ENCODE measurements at places on chromosomes 4 and X.

DNA sequence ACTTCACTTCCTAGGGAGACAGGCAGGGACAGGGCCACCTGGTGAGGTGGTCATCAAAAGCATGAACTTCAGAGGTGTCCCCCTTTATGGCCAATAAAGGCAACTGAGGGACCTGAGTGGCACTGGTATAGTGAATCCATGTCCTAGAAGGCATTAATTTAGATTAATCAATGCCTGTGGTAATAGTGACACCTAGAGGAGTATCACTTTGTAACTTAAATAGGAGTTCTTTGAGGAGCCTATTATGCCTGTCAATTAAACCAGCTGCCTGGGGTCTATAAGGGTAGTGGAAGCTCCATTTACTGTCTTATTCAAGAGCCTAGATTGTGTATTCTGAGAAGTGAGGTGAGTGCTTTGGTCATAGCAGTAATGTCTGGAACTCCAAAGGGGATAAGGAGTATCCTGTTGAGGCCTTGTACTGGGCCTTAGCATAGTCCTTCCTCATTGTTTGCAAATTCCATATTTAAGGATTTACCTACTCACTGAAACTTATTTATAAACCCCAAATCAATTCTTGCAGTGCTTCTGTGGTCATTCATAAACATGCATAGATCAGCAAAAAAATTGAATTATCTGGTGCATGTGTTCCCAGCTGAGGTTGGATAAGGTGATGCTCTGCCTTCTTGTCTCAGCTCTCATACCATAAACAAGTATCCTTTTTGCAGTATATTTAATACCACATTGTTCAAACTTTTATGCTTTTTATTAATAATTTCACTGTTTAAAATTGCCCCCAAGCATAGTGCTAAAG lies 213.8 kb upstream of the RADX start:
- no peak for DNase-seq

DNA sequence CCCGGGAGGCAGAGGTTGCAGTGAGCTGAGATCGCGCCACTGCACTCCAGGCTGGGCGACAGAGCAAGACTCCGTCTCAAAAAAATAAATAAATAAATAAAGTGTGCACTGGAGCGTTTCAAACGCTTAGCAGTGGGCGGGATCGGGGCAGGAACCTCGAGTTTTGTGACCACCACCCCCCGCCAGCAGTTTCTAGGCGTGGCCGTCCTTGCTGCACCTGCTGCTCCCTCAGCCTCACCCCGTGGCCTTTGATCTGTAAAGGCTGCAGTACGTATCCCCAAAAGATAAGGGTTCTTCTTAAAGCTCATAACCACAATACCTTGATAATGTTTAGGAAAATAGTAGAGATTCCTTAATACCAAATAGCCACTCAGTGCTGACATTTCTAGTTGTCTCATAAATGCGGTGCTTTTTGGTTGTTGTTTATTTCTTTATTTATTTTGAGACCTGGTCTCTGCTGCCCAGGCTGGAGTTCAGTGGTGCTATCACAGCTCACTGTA lies 33.2 kb downstream of the PCGF3 start:
- DNase-seq = no peak

DNA sequence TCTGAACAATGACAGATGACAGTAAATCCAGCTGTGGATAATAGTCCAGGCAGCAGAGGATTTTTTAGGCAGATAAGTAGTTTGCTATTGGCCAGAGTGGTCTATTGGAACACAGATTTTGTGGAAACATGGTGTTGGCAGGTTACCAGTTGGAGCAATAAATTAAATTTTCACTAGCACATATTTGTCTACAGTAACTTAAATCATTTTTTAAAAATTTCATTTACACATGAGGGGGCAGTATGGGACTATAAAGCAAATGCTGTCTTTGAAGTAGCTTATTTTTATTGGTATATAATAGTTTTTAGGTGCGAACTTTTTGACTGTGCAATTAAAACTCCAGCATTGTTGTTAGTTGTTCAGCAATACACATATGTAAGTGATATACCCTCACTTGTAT lies 289.8 kb downstream of the ARHGAP10 start:
- DNase-seq = no peak

DNA sequence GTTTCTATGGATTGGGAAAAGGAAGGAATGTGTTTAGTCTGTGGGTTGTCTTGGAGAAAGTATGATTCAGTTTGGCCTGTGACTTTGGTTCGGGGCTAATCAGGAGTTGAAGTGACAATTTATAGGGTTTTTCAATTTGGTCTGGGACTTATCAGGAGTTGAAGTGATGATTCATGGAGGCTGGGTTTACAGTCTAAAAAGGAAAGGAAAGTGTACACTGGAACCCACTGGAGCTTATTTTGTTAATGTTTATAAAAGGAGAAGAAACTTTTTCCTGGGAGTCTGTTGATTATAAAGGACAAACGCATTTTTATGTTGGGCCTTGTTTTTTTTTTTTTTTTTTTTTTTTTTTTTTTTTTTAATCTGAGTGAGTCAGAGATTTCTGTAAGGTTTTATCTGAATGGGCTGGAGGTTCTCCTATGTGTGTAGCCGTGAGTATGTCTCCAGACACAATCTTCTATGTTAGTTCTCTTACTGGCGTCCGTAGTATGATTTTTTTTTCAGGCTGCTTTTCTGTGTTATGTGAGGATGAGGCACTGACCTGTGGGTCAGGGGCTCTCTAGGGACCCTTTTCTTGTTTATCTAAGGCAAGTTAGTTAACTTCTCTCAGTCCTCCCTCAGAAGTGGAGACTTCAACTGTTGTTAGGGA lies 33.0 kb upstream of the RAB9B start:
- DNase-seq = no peak

DNA sequence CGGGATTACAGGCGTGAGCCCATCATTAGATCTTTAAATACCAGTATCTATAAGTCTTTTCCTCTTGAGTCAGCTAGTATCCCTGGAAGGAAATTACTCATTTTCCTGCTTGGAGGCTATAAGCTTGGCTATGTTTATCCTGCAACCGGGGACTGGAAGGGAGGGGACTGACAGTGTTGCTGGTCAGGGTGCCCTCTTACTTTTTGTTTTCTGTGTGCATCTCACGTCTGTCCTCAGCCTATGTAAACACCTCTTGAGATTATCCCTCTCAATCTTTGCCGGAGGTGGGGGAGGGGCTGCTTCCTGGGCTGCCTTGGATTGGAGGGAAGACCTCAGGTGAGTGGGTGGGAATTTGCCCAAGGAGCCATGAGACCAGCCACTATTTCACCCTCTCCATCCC lies 37.0 kb downstream of the HTT start:
- no peak for DNase-seq

GRCh38 chr4:66694739-66695138 lies 850.6 kb downstream of the CENPC start:
- no peak for DNase-seq

GRCh38 chr4:24930151-24930550 lies 17.3 kb upstream of the CCDC149 start:
- no peak for DNase-seq

DNA sequence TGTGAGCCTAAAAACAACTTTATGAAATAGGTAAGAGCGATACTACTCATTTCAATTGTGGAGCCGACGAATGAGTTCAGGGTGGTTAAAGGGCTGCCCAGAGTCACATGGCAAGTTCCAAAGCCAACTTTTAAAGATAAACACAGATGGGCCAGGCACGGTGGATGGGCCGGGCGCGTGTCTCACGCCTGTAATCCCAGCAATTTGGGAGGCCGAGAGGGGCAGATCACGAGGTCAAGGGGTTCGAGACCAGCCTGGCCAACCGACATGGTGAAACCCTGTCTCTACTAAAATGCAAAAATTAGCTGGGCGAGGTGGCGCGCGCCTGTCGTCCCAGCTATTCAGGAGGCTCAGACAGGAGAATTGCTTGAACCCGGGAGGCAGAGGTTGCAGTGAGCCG lies 914 bp upstream of the C4orf36 start:
- no peak for DNase-seq

DNA sequence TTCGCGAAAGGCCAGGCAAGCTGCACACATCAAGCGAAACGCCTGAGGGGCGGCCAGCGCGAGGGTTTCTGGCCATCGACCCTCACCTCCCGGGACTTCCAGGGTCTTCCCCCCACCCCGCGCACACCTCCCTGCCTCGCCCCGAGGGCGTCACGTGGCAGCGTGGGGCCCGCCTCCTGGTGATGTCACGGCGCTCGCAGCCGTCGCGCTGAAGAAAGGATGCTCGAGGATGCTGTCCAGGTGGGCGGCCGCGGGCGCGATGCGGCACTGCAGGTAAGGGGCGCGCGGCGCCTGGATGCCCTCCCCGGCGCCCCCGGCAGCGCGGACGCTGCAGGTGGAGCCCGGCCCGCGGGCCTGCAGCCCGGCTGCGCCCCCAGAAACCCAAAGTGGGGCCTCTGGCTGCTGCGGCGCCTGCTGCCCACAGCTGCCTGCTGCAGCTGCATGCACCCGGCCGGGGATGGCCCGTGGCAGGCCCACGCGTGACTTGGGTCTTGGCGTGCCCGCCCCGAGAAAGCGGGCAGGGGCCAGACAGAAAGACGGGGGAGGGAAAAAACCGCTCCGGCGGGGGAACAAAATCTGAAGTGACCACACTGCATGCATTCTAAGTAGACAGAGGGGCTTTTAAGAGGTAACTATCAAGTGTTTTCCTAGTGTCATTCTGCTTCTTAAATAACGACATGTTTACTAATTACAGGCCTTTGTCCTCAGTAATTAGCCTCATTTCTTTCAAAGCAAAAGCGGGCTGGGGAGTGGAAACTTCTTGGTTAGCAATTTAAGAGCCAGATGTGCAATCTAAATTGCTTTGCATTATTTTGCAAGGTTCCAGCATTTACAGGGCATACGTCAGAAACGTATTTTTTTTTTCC lies 1.7 kb downstream of the CLCN4 start:
- no peak for DNase-seq

DNA sequence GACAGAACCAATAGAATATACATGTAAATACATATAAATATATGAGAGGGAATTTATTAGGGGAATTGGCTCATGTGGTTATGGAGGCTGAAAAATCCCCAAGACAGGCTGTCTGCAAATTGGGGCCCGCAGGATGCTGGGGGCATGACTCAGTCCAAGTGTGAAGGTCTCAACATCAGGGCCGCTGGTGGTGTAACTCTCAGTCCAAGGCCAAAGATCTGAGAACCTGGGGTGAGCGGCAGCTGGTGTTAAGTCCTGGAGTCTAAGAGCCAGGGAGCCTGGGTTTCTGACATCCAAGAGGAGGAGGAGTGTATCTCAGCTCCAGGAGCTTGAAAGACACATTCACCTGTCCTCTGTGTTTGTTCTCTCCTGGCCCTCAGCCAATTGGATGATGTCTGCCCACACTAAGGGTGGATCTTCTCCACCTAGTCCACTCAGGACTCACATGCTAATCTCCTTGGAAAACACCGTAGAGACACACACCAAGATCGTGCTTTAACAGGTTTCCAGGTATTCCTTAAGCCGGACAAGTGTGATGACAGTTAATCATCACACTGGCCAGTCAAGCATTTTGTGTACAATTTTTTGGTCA lies 28.9 kb downstream of the TIGD2 start:
- no peak for DNase-seq

GRCh38 chr4:110503270-110504083 lies 27.5 kb downstream of the ENPEP start:
- no peak for DNase-seq

DNA sequence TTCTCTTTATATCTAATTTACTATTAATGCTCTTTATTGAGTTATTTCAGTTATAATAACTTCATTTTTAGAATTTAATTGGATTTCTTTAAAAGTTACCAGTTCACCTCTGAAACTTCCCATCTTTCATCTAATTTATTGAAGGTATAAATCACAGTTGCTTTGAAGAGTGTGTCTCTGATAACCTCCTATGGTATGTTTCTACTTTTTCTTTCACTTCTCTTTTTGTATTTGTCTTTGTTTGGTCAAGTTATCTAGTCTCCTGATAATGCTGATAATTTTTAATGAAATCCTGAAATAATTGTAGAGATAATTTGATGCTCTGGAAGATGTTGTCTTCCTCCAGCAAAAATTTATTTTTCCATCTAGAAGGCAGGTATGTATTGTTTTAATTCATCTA lies 141.6 kb upstream of the NPY2R start:
- DNase-seq = no peak

DNA sequence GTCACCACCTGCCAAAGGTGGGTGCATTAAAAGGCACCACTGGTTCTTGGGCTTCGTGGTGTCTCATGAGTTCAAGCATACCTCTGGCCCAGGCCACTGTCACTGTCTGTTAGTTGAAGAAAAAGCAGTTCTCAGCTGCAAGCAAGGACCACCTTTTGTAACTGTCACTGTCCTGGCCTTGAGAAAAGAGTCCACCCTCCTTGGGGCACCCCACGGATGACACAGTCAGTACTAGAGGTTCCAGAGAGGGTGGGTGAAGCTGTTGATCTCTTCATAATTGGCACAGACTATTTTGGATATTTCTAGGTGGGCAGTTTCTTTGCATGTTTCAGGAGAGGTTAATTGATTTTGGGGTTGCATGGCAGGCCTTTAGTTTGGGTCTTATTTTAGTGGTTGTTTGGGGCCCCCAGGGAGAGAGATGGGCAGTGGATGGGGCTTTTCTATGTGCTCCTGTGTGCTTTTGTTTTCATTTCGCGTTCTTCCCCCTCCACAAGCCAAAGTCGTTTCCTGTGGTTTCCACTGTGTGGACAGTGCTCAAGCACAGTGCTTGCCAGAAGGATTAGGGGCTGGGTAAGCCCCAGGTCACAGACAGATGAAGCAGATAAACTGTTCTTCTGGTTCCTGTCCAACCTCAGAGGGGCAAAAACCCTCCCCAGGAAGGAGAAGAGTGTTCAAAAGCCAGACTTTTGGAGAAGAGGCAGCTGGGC lies 156.2 kb upstream of the PPP1R2C start:
- DNase-seq = no peak

DNA sequence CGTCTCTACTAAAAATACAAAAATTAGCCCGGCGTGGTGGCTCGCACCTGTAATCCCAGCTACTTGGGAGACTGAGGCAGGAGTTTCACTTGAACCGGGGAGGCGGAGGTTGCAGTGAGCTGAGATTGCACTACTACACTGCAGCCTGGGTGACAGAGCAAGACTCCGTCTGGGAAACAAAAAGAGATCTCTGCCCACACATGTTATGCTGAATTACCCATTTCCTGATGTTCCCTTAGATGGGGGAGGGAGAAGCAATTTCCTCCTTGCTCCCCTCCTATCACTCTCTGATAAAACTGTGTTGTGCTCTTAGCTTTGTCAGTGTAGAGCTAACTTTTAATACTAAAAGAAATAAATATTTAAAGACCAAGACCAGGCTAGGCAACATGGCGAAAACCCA lies 102.5 kb downstream of the LARP7 start:
- DNase-seq = no peak

Data from activated gamma-delta T cell (primary cell).